ENCODE measurements at places on chromosomes 4 and X.

DNA sequence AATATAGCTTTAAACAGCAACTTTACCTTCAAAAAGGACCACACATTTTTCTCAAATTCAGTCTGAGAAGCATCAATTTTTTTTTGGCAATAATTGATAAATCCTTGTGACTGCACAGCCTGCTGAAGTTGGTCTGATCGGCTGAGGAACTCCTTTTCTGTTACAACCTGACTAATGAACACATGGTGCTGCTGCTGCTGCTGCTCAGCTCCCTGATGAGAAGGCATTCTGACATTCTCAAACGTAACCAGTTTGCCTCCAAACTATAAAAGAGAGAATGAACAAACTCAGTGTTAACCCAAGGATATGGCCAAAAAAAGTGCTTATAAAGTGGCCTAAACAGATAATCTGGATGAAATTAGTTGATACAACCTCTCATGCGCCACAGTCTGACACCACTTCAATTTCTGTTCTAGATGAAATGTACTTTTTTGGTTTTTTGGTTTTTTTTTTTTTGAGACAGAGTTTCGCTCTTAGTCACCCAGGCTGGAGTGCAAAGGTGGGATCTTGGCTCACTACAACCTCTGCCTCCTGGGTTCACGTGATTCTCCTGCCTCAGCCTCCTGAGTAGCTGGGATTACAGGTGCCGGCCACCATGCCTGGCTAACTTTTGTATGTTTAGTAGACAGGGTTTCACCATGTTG lies 26.5 kb downstream of the SEC31A start:
- DNase-seq = no peak

DNA sequence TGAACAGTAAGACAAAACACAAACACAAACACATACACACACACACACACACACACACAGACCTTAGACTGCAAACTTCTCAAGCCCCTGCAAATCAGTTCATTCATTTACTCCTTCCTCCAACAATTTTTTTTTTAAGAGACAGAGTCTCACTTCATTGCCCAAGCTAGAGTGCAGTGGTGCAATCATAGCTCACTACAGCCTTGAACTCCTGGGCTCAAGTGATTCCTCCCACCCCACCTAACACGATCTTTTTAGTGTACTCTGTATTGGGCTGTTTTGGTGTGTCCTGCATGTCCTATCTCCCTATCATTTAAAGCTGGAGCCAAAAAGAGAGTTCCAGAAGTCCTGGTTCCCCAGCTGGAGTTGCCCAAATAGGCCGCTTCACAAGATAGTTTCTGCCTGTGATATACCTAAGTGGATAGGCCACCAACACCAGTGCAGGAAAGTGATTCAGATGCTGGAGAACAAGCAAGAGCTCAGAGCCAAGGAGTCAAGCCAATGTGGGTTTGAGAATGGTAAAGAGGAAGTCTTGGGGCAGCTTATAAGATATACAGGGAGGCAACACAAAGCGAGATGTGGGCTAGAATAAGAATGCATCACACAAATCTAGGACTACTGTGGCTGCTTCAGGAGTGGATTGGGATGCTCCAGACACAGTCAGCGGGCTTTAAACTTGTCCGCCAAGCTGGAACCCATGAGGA lies 85.4 kb upstream of the RAPGEF2 start:
- DNase-seq = no peak

DNA sequence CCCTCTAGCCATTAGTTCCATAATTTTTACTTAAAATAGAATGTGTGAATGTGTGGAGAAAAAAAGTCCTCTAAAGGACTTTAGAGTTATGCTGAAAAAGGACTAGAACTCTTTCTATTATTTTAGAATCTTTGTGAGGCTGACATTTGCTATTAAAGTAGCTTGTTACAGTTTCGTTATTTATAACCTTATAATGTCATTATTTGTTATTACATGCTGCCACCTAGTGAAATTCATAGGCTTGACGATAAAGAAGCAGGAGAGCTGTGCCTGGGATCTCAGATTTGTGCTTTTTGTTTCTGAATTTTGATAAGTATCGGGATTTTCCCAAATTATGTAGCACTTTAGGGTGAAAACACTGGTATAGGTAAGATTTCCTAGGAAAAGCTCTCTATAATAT lies 38.5 kb upstream of the TAPT1 start:
- DNase-seq = peak; percentile 31

GRCh38 chr4:84965553-84966381 lies 723 bp downstream of the WDFY3 start:
- no peak for DNase-seq

GRCh38 chrX:56791456-56791855 lies 62.4 kb downstream of the NBDY start:
- no peak for DNase-seq

- no peak for DNase-seq
These were observed 12.3 kb downstream of the ZNF182 start for GRCh38 chrX:47991263-47992094.

GRCh38 chrX:2708021-2708420 lies 16.9 kb downstream of the CD99 start:
- DNase-seq = no peak

- no peak for DNase-seq
These were observed 39.9 kb downstream of the TXLNG start for GRCh38 chrX:16826207-16826606.

GRCh38 chr4:8495803-8496202 lies 55.2 kb downstream of the TRMT44 start:
- DNase-seq = no peak

- DNase-seq = no peak
These were observed 20.0 kb downstream of the NDP start for GRCh38 chrX:43953218-43953617.

DNA sequence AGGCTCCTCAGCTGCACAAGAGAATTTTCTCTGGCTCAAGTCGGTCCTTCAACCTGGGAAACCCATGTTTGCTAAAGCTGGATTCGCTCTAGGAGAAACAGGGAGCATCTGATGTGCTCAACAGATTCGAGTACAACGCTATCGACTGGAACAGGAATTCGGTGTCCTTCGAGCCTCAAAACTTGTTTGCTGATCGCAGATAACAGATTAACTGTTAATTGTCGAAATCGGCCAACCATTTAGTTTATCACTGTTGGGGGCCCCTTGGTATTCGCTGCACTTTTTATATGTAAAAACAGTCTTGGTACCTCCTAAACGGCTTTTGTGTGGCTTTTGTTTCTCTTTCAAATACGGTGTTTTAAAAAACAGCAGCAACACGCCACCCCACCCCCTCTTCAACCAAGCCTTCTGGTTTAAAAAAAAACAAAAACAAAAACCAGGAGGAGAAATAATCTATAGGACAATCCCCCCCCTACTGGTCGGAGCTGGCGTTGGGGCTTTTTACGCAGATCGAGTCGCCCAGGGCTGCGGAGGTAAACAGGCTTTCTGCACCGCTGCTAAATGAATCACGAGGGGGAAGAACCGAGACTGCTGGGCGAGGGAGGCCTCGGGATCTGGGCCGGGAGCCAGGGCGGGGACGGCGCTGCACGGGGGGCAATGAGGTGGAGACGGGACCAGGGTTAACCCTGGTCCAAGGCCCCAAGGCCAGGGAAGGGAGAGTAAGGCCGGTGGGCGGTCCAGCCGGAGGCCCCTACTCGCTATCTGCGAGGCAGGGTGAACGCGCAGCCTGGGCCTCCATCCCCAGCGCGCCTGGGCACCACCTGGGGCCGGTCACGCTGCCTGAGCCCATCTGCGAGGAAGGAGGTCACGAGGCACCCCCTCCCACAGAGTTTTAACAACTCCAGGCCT lies 71.7 kb upstream of the BCOR start:
- no peak for DNase-seq

DNA sequence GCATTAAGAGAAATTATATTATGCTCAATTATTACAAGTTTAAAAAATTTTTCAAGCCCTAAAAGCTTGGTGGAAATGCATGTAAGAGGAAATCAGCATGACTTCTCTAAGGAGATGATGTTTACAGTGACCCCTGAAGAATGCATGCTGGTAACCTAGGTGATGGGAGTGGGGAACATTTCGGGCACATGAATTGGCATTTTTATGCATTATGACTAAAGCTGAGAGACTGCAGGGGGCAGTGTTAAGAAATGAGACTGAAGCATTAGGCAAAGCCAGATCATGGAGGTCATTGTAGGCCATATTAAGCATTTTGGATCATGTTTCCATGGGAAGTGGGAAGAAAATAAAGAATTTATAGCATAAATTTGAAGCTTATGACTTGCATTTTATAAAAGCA lies 421.3 kb downstream of the FAT4 start:
- no peak for DNase-seq

GRCh38 chr4:185728893-185729292 lies 83.1 kb downstream of the SORBS2 start:
- no peak for DNase-seq

DNA sequence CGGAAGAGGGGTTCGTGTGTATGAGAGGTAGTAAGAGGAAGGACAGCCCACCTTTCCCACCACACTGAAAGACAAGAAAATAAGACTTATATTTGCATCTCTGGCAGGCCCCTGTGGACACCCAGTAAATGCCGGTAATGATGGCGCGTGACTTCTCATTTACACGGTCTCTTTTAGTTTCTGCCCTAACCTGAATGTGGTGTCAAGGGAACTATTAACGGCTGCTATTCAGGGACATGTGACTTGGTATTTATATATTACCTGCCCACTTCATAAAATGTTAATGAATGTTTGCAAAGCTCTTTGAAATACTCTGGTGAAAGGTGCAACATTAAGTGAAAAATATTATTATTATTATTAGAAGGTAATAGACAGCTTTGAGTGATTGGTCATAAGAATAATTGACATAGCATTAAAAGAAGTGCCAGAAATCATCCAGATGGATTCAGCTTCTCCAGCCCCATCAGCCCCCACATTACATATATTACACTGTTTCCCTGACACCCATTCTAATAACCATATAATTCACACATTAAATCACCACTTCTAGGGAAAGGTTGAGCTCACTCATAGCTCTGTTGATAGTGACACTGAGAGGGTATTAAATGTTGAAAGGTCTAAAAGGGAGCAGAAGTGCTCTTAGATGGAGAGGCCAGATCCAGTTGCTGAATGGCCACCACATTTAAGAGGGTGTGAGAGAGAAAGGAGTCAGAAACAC lies 83.0 kb upstream of the BEND4 start:
- no peak for DNase-seq

DNA sequence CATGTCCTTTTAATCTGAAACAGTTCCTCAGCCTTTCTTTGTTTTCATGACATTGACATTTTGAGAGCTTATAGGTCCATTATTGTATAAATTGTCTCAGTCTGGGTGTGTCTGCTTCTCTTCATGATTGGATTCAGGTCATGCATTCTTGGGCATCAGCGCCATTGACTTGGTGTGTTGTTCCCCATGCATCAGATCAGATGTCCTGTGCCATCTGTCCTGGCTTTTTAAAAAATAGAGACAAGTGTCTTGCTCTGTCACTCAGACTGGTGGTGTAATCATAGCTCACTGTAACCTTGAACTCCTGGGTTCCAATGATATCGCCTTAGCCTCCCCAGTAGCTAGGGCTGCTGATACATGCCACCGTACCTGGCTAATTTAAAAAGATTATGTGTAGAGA lies 55.7 kb downstream of the TBC1D14 start:
- DNase-seq = no peak

GRCh38 chr4:60805500-60806313 lies 394.4 kb upstream of the ADGRL3 start:
- DNase-seq = peak; percentile 11

DNA sequence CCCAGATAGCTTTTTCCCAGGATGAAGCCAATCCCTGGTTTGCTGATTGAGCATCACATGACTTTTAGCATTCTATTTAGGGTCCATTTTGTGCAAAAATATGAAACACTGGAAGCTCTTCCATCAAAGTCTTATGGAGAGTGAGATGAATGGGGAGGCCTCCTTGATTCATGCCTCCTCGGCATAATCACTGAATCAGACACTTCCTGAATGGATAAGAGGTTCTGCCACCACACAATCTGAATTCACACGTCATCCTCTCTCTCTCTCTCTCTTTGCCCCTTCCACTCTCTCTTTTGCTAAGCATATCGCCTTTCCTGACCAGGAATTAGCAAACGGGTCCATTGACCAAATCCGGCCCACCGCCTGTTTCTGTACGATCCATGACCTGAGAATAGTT lies 68.7 kb downstream of the CRMP1 start:
- no peak for DNase-seq

DNA sequence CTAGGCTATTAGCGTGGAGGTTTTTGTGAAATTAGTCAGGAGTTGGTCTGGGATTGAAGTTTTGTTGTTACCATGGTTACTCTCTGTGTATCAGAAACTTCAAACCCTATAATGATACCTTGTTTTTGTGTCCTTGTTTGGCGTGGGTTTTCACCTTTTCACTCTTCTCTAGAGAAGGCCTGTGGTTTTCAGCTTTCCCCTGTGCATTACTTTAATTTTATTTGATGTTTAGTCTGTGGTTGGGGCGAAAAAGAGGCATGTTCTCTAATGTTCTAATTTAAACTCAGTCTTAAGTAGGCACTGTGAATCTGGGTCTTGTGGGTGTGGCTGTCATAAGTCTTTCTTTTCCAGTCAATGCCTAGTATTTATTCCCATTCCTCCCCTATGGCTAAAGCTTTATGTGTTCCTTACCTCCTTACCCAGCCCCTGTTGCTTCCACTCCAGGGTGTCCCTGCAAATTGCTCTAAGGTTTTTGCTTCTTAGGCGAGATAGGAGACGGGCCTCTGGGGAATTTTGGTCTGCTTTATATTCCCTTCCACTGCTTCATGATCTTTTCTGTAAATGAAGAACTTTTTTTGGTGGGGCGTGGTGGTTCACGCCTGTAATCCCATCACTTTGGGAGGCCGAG lies 326.3 kb upstream of the ZCCHC13 start:
- DNase-seq = no peak

- no peak for DNase-seq
These were observed 10.7 kb upstream of the YIPF7 start for GRCh38 chr4:44661940-44662622.

GRCh38 chrX:86014421-86014820 lies 32.9 kb downstream of the CHM start:
- no peak for DNase-seq

GRCh38 chr4:40316782-40317635 lies 18.1 kb upstream of the CHRNA9 start:
- DNase-seq = peak; percentile 39

DNA sequence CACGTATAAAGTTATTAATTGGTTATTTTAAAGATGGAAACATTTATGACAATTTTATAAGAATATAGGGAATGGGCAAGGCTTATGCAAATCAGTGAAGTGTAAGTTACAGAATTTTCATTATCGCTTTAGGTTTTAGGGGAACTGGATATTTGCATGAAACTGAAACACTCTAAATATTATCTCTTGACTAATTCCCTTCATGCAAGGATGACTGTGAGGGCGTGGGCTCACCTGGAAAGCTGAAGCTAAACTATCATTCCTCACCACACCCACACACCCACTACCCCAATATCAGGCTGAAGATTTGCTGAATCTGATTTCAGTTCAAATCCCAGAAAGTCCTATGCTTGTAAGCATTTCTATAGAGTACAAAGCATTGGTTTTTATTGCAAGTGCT lies 81.7 kb upstream of the ARHGAP24 start:
- DNase-seq = no peak

GRCh38 chrX:43971966-43972961 lies 926 bp downstream of the NDP start:
- DNase-seq = peak; percentile 17

DNA sequence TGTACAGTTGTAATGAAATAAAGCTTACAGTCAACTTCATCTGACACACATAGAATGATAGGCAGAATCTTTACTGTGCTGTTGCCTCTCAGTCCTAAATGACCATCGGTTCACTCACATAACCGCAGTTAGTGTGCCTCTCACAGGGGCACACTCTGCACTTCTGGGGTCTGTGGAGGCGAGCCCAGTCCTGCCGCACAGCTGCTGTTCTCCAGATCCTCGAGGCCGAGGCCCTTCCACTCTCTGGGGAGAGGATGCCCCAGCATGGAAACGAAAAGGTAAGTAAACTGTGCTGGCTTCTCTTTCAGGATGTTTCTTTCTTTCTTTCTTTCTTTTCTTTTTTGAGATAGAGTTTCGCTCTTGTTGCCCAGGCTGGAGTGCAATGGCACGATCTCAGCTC lies 88.0 kb downstream of the DCTD start:
- DNase-seq = no peak
